ENCODE measurements at places on chromosomes 5 and 9. TPM values are rescaled to one million over a fixed set of nuclear protein-coding genes. Genes with fewer than 3 reads are reported as not detected.

The CAMK4 gene
- 2.3 TPM for total RNA-seq

DNA sequence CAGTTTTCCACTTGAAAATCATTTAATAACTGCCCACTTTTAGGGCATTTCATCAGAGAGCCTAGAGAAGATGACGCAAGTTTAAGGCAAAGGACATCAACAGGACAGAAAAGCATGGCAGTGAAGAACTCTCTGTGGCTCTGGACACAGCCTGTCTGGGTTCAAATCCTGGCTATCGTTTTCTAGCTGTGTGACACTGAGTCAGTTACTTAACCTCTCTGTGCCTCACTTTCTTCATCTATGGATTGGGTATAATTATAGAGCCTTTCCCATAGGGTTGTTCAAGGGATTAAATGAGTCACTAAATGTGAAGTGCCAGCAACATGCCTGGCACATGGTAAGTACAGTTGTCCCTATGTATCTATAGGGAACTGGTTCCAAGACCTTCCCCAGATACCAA, 6.7 kb downstream of the MYO10 start:
- DNase-seq: no peak

The ZNF462 gene
- 33.8 TPM for total RNA-seq

- peak; percentile 77 for DNase-seq
These were observed 18.8 kb upstream of the CATSPER3 start for GRCh38 chr5:134948911-134949310.

DNA sequence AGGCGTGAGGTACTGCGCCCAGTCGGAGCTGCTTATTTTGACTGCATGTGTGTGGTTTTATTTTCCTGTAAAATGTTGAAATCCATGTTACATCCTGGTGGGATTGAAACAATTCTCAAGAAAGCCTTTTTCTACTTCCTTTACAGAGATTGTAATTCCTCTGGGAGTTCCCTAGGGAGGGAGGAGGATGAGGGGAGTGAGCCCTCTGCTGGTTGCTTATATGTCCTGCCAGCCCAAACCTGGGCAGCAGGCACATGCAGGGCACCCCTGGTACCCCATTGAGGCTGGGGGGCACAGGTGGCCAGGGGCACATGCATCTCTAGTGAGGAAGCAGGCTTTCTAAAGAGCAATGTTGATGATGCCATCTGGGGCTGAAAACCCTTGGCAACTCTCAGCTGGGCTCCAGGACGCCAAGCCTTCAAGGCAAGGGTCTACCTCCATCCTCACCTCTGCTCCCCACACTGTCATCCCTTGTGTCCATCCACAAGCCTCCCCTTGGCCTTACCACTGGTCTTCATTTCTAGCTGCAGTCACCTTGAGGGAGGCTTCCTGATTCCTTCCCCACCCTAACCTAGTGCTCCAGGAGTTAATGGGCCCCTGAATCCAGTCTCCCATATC, 84.7 kb upstream of the TNFSF8 start:
- DNase-seq: no peak

DNA sequence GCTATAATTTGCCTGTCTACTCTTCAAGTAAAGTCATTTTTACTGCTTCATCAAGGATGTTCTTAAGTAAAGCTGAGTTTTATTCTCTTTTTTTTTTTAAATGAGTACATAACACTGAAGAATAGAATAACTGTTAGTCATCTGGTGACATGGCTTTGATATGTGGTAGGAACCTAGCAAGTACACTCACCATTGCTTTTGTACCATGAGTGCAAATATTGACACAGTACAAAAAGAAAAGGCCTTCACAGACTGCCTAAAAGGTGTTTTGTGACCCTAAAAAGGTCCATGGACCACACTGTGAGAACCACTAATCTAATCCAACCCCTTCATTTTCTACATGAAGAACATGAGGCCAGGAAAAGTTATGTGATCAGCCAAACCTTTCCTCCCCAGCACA, 55.0 kb downstream of the ECPAS start:
- no peak for DNase-seq

The FBP2 gene
- not detected for total RNA-seq

DNA sequence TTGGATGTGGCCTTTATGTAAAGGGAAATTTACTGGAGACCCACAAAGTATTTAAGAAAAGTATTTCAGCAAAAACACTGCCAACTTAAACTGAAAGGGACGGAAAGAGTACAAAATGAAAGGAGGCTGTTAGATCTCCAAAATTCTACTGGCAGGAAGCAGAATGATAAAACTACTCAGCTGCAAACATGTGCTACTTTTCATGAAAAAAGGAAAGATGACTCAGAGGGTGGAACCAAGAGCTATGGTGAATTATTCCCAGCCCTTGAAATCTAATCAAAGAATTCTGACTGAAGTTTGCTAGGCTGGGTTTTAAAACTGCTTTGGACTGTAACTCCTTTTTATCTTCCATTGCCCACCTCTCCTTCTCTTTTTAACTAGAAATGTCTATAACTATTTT, 58.6 kb upstream of the ZBED3 start:
- DNase-seq: no peak

The PHYHD1 gene
- total RNA-seq: 15.5 TPM

DNA sequence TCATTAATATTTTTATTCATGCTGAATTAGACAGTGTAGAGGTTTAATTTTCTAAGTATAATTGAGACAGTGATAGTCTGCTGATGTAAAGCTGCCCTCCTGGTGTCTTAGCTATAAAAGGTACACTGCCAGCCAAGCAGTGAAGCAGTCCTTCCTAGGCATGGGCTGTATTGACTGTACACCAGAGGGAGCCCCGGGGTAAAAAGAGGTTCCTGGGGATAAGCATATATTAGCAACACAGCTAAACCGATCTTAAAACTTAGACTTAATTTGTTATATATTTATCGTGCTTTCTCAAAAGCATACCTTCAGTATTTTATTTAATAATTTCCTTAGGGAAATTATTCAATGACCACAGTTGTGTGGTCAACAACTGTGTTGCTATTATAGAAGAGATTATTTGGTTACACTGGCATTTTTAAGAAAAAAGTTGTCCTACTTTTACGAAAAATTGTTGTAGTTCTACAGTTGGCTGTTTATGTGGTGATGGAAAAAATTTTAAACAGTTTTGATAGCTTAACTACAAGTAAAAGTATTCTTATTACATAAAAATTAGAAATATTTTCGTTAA, 68.8 kb downstream of the ELL2 start:
- no peak for DNase-seq

DNA sequence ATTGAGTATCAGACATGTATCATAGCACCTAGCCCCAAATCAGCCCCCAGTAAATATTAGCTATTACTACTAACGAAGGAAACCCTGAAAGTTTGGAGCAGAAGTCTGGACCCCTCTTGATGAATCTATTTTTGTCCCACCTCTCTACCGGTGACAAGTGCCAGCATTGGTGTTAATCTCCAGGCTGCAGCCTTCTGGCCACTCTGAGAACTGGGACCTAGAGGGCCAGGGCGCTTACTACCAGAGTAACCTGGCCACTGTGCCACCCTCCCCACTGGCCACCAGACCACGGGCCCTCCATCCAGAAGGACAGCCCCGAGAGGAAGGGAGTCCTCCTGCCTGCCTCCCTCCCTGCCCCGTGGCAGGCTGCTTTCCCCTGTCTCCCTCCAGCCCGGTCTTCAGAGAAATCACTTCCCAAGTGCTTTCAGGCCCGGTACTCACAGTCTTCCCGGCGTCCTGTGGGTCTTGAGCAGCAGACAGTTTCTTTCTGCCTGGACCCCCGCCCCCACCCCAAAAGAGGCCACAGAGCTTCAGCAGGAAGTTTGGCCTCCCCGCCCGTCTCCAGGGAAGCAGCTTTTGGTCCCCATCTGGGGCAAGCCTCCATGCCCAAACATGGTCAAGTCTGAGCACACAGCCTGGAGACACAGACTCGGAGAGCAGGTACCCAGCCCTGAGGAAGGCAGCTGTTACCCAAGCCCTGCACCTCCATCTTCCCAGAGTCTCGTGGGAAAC, at the start of gene KCNMB1:
Gene KCNMB1, minus strand, starts transcription at position 550 of the 732 bp plus-strand sequence. CDS start 3,920 bp downstream, outside the sequence.
- peak; percentile 90 for DNase-seq

GRCh38 chr5:60447488-60447920, 252.5 kb downstream of the DEPDC1B start:
- DNase-seq: no peak

DNA sequence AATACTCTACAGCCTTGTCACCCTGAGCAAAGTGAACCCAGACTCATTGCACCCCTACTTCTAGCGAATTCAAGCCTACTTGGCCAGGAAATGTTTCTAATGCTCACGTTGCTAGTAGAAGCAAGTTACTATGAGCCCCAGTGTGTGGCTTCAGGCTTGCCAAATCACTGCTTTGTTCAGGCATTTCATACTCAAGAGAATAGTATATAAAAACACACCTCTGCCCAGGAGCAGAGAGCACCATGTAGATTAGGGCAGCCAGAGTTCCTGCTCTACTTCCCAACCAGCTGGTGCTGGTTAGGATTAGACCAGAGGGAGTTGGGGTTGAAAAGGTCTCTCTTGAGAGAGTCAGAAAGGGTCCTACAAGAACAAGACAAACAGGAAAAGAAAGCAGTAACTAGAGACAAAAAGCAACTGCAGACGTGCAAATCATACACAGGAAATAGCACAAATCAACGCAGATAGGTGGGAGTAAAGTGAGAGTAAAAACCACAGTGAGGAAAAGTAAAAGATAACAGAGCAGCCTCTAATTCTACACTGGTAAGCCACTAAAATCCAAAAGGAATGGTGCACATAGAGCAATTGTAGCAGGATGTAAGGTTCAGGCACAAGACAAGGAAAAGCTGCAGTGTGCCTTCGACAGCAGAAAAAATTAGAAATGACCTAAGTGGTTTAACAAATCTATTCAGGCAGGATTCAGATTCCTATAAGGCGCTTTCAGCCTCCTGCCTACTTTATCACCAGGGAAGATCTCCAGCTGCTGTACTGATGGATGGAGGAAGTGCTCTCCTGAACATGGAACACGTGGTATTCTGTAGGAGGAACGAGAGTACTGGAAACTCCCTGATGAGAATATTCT, 49.6 kb upstream of the KIF2A start:
- no peak for DNase-seq

- no peak for DNase-seq
These were observed 6.6 kb downstream of the FIBCD1 start for GRCh38 chr9:130932255-130933079.

The ENG gene
- 18.6 TPM for total RNA-seq

The ZNF366 gene
- total RNA-seq: 3.9 TPM

DNA sequence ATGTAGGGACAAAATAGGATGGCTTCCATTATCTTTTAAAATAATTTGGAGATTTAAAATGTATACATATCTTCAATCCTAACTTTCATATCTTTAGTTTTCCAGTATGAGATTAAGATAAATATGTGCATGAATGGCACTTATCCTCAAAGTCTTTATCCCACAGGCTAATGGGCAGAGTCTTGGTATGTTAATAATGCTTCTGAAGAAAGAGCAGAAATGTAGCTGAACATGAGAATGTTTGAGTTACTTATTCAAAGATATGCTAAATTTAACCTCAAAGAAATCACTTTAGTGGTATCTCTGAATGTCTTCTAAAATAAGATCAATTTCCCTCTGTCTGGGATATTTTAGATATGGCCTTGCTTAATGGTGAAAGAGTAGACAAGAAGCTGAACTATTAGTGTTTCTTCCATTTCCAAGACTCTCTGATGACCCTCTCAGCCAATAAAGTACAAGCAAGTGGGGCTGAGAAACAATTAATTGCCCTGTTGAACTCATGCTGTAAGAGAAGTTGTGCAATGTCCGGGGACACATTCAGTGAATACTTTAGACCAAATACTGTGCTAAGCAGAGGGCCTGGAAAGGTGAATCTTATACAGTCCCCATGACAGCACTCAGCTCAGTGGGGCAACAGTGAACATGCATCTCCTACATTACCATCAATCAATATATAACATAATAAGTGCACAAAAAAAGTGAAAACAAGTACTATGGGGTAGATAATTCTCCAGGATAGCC, 50.0 kb upstream of the ADAMTSL1 start:
- no peak for DNase-seq

GRCh38 chr5:180336234-180337020, 16.7 kb downstream of the GFPT2 start:
- no peak for DNase-seq

The MOB3B gene
- 8.6 TPM for total RNA-seq

GRCh38 chr9:126394802-126395201, 68.2 kb downstream of the MVB12B start:
- no peak for DNase-seq

DNA sequence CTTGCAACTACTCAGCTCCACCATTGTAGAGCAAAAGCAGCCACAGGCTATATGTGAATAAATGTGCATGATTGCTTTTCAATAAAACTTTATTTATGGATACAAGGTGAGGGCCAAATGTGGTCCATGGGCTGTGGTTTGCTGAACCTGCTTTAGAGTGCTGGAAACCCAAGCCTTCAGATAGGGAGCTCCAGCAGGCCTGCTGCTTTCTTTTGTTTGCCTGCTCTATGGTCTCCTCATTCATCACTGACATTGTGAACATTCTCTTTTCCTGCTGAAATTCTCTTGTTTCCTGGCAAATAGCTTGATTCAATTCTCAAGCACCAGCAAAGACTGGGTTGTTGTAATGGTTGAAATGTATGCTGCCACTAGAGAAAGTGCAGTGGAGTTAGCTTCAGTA, 26.0 kb downstream of the EGFLAM start:
- no peak for DNase-seq

The PDGFRB gene
- 79.2 TPM for total RNA-seq

The SUSD3 gene
- 7.2 TPM for total RNA-seq

DNA sequence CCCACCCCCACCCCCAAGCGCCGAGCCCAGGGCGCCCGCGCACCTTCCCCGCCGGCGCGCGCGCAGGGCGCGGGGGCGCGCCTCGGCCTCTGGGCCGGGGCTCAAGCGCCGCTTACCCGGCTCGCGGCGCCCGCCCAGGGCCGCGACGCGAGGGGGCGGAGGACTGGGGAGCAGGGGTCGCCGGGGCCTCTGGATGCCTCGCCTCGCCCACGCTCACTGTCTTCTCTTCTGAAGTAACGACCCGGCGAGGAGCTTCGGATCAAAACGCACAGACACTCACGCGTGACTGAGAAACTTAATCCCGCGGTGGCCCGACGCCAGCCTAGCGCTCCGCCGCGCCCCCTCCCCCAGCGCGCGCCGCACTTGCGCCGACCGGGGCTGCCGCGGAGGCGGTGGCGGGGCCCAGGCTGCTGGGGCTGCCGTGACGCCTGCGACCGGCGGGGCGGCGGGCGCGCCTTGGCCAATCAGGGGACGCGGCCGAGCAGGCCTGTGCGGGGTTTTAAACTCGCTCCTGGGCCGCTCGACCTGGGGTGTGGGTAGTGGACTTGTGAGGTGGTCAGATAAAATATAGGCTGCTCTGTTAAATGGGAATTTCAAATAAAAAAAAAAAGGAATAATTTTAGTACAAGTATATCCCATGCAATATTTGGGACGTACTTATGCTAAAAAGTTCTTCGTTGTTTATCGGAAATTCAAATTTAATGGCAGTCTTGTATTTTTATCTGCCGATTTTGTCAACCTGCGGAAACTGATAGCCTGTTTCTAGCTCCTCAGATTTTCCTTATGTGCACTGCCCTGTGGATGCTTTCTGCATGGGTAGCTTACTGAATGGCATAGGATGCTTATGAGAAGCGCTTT, at the start of gene MPDZ:
Gene MPDZ, minus strand, starts transcription at position 409 of the 858 bp plus-strand sequence. CDS start 29,377 bp downstream, outside the sequence.
- DNase-seq: peak; percentile 85

The CCNO gene
- total RNA-seq: not detected

The ADGRD2 gene
- not detected for total RNA-seq
